ENCODE measurements at places on chromosomes 7 and 10.
A peak's percentile ranks its signal among the peaks of the same experiment; 100 is the strongest.

- DNase-seq = no peak
Observed at GRCh38 chr10:86662186-86663045, 5.9 kb upstream of the LDB3 start.

GRCh38 chr10:67678335-67678974 lies 17.5 kb downstream of the CTNNA3 start:
- no peak for DNase-seq

DNA sequence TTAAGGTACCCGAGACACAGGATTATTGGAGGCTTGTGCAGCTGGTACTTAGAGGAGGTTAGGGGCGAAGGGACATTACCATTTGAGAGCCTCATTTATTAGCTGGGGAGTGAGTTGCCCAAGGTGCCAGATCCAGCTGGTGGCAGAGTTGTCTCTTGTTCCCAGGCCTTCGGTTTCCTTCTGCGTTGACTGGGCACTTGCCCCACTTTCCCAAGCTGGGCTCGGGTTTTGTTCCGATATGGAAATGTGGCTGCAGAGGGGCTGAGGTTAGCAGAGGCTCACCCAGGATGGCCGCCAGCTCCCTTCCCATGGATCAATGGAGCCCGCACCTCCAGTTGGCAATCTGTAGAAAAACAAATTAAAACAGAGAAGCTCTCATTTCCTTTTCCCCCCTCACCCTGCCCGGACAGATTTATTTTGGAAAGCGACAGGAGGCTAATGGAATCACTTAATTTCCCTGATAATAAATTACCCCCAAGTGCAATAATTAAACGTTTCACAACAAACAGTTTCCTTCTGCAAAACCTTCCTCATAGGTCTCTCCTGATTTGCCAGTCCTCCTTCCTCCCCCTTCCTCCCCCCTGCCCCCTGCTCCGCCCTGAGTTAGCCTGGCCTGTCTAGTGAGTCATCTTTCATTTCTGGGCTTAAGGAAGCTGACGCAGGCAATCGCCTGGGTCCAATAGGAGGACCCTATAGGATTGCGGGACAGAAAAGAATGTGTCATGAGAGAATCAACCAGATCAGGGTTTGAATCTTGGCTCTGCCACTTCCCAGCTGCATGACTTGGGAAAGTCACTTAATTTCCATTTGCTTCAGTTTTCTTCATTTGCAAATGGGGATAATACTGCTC lies 51.7 kb downstream of the ADRA2A start:
- DNase-seq = peak; percentile 18

GRCh38 chr10:132447446-132448247 lies 50.6 kb downstream of the PWWP2B start:
- DNase-seq = no peak

- no peak for DNase-seq
Observed at GRCh38 chr7:44440577-44441078, 49.8 kb downstream of the NUDCD3 start.

DNA sequence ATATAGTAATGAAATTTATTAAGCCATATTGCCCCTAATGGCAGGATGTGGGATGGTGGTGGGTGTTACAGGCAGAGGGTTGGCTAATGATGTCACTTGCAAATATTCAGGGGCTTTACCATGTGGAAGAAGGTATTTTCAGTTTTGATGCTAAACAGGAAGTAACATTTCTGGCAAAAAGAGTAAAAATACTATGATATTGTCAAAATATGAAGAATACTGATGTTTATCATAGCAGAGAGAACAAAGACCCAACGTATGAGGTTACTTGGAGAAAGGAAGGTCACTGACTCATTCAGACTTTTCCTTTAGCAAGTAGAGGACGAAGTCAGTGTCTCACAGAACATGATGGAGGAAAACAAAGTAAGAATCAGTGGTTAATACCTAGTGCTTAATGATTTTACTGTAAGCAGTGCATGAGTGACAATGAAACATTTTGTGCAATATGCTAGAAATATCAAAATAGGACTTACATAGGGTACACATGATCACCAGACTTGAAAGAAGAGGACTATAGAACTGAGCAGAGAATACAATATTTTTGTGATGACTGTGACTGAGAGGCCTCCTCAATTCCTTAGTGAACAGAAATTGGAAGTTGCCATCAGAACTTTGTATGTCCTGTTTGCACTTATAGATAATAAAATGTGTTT lies 89.7 kb upstream of the STEAP4 start:
- DNase-seq = no peak

Measured in HAP-1 (cell line).